Putamen (tissue), 1 donor: ENCODE measurements at places on chromosomes 3 and 15.
A peak's percentile ranks its signal among the peaks of the same experiment; 100 is the strongest.

DNA sequence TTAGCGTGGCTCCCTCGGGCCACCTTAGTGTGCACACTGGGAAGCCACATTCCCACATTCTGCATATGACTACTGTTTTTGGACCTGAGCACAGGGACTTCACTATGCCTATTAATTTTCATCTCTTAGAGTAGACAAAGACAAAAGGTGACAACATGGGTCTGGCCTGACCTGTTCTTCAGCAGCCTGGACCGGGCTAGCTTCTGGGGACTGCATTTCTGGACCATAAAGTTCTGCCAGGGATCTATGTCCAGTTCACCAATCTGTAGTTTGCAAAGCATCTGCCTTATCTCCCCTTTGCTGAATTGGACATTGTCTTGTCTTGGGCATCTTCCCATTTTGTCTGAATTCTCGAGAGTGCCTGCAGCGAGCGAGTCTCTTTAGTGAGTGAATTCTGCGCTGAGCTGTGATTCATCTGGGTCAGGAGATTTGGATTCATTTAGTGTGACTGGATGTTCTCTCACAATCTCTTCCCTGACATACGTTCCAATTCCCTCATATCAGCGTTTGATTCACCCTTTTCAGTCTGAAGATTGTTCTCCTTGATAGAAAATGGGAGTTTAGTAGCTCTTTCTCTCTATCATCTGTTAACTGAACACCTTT, 112.2 kb upstream of the PLXNA1 start:
- DNase-seq = peak; percentile 32

GRCh38 chr3:6601374-6601773, 259.5 kb upstream of the GRM7 start:
- no peak for DNase-seq

DNA sequence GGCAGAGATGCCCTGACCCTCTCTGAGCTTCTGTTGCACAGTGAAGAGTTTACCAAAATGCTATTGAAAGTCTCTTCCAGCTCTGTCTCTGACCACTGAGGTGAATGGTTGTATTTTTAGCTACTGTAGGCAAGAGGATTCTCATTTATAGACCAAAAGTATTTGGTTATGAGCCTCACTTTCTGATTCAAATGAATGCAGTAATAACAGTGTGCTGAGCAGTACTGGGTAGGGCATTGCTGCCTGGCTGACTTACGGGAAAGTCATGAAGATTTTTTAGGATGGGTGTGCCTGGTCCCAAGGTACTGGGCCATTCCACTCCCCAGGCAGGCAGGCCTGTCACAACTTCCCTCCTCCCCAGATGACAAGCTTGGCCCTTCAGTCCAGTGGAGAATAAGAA, 15.5 kb downstream of the PLA1A start:
- no peak for DNase-seq

DNA sequence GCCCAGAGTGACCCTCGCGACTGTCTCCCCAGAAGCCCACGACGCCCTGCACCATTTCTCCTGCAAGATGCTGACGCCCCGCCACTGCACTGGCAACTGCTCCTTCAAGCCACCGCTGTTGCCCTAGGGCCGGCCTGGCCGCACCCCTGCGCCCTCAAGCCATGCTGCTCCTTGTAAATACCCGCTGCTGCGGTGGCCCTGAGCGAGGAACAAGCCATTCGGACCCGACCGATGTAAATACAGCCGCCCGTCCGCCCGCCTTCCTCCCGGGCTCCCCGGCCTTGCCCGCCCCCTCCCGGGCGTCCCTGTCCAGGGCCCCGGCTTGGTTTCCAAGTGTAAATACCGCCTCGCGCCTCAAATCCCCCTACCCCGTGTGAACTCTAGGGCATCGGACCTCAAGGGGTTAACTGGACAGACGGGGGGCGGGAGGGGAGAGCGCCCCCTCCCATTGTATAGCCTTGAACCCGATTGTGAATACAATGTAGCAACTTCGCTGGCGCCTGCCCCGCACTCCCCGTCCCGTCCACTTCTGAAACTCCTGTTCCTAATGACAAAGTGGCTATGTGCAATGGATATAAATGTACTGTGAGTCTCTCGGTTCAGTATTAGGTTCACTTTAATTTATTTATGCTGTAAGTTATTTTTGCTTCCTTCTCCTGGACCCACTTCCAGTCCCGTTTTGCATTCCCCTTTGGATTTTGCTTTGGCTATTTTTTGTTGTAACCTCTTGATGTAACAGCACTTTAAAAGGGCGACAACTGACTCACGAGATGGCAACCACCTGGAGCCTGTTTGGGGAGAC, 5.9 kb downstream of the RNU6-1 start:
- DNase-seq = no peak

DNA sequence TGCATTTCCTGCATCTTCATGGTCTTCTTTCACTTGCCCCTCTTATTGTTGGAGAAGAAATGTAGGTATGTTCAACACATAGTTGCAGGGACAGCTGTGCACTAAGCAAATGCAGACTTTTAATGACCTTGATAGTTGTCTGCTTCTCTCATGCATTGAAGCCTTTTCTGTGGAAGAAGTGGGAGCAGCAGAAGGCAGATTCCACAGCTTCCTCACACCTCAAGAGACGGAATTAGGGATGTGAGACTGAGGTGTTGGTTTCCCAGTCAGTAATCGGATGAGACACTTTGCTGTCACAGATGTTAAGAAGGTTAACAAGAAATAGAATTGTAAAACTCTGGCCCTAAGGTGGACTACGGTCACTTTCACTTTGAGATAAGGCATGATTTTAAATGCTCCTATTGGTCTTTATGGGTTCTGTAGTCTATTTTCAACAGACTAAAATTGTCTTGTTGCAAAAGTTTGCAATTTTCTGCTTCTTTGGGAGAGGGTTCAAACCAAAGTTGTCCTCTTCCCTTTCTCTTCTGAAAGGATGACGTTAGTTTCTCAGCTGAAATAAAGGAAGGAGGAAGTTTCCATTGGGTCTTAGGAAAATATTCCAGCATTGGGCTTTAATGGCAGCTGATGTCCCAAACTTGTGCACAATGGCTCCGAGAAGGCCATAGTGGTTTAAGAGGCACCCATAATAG, 117.4 kb downstream of the LPP start:
- no peak for DNase-seq

- DNase-seq = no peak
Observed at GRCh38 chr15:85793641-85794597, 806 bp downstream of the KLHL25 start.

DNA sequence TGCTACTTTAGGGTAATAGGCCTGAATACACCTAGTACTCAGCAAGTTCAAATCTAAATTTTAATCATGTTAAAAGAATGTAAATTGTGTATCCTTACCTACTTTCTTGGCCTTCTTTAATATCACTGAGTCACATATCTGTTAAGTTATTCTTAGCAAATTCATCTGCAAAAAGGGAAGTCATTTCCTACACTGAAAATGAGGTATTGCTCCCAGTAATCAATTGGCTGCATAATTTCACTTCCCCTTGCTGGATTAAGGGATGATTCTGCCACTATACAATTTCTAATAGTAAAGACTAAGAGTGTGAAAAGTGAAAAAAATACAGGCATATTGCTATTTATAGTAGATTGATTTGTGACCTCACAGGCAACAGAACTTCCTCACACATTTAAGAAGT, 47.8 kb downstream of the CCDC54 start:
- no peak for DNase-seq

GRCh38 chr3:197882586-197882985, 67.4 kb upstream of the RPL35A start:
- DNase-seq = no peak

GRCh38 chr3:107870096-107870495, 220.7 kb downstream of the CD47 start:
- DNase-seq = no peak

DNA sequence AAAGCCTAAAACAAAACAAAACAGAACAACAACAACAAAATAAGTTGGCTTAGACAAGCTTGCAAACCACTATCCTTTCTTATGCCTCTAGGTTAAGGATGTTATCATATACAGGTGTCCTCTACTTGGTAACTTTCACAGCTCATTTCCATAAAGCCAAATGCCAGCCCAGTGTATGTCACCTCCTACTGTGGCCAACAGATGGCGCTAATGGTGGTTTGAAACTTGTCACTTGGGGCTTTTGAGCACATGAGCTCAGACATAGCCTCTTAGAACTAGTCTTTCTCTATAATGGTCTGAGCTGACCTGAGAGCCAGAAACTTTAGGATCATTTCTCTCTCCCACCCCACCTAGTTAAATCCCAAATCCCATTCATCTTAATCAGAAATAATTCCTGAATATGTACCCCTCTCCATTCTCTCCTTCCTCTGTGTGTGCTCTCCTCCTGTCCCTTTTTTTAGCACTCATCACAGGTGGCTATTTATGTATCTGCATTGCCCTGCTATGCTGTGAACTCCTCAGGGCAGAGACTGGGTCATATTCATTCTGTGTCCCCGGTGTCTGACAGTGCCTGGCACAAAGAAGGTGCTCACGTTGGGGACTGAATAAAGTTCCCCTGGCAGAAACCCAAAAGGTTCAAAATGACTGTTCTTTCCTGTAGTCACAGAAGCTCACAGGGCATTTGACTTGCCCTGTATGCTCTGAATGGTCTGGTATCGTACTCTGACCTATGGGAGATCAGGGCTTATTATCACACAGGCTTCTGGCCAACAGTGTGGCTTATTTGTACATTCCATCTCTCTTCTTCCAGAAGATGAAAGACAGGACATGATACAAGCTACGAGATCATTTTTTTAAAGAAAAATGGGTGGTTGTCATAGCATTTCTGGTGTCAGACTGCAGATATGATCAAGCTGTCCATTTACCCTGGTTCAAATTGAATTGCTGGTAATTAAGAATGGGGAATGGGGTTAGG, 319.3 kb upstream of the AZI2 start:
- peak; percentile 42 for DNase-seq

DNA sequence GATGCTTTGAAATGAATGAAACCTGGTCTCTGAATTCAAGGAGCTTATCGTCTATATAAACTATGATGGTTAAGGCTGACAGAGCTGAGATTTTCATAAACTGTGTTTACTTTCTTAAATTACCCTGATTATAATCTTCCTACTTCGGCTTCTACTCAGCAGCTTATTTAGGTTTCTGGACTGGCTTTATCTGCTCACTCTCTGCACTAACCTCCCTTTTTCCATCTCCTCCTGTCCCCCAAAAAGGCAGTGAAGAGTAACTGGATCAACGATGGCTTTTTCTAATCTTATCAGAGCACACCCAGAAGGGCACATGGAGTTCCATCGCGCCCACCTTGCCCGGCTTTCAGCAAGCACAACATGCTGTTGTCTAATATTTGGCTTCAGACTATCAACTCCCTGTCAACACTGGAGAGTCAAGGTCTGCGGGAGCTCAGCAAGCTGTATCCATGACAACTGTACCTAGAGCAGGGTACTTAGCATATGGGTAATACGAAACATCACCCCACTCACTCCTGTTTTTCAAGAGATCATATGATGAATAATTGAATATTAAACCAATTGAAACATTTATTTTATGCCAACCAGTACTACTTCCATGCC, 417.3 kb downstream of the GABRB3 start:
- peak; percentile 13 for DNase-seq

- no peak for DNase-seq
Observed at GRCh38 chr3:31048143-31048542, 153.7 kb upstream of the GADL1 start.

GRCh38 chr15:47674586-47675232, 42.6 kb upstream of the SEMA6D start:
- no peak for DNase-seq

GRCh38 chr3:15116032-15116669, 17.2 kb upstream of the RBSN start:
- no peak for DNase-seq

GRCh38 chr3:128723477-128723876, 2.5 kb upstream of the RAB7A start:
- no peak for DNase-seq

DNA sequence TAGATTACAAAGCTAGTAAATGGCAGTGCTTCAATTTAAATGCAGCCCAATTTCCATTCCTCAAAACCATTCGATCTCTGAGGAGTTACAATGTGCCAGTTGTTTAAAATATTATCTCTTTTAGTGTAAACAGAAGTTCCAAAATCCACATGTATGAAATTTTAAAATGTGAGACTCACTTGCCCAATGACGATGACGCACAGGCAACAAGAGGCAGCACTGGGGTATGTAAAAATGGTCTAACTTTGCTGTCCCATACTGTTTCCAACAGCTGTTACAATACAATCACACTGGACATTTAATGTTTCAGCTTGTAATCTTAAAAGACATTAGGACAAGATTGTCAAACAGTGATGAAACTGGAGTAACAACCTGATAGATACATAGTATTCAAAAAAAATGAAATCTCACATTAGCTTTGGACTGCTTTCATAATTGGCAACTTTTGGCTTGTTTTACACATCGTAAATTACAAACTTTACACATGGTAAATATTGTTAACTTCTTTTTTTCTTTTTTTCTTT, 12.2 kb downstream of the SLTM start:
- no peak for DNase-seq

- DNase-seq = no peak
Observed at GRCh38 chr15:25464784-25465183, 26.0 kb upstream of the UBE3A start.

- no peak for DNase-seq
Observed at GRCh38 chr3:159675285-159675684, 313.4 kb upstream of the IL12A start.

DNA sequence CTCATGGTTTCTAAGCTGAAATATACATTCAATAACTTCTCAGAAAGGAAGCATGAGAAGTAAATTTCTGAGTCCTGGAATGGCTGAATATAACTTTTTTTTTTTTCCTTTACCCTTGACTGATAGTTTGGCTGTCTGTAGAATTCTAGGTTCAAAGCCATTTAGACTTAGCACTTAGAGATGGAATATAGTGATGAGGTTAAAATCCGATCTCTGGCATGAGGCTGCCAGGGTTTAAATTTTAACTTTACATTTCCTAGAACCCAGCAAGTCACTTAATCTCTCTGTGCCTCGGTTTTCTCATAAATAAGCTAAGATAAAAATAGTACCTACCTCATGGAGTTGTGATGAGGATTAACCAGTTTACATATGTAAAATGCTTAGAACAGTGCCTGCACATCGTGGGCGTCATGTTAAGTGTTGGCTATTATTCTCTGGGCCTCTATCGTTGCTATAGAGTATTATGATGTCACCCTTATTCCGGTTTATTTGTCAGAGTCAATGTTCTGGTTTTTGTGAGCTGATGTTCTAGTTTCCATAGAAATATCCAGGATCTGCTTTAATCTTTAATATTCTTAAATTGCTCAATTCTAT, 199.8 kb upstream of the TLE3 start:
- no peak for DNase-seq

- no peak for DNase-seq
Observed at GRCh38 chr3:58628823-58629562, 37.6 kb downstream of the FAM3D start.

DNA sequence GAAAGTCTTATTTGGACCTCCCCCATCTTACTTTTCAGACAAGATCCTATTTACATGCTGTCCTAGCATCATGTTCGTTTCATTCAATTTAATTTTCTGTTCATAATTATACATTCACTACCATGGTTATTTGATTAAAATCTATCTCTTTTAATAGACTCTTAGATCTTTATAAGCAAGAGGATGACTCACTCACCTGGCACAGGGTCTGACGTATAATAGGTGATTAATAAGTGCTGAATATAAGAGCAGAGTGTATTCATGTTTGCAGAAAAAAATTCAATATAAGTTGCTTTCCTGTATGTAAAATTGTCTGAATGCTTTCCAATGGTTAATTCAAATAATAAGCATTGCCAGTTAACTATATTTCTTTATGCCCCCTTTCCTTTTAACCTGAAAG, 165.5 kb upstream of the CBLB start:
- no peak for DNase-seq

GRCh38 chr15:69762373-69763148, 309.9 kb downstream of the RPLP1 start:
- no peak for DNase-seq

- no peak for DNase-seq
Observed at GRCh38 chr3:131388490-131388799, 6.9 kb downstream of the NUDT16 start.
